ENCODE measurements at places on chromosomes 11 and 22. TPM values are rescaled to one million over a fixed set of nuclear protein-coding genes. Genes with fewer than 3 reads are reported as not detected.

C11orf16 gene
- 0.05 TPM for polyA plus RNA-seq

SEPTIN3 gene
- polyA plus RNA-seq: not detected

PLXNB2 gene
- 20.7 TPM for polyA plus RNA-seq

DNA sequence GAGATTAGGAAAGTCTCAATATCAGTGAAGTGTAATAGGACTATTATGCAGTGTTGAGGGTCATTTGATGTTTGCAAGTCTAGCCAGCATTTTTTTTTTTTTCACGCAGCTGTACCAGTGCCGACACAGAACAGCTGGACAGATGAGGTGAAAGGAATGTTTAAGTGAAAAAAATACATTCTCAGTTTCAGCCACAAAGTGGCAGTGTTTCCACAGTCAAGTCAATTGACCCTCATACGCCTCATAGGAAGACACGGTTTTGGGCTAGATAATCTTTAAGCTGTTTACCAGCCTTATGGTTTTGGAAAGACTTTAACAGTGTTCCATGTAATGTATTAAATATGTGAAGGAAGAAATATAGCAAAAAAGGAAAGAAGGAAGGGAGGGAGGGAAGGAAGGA is 349.9 kb upstream of the ANO3 start:
- H3K27ac ChIP-seq: no peak overlapping the region
- no peak for DNase-seq
- H3K27me3 ChIP-seq: no peaks in the 10 kb centered on the region
- no peak overlapping the region for H3K4me3 ChIP-seq
- no peaks in the 10 kb centered on the region for H3K36me3 ChIP-seq
- no peaks in the 10 kb centered on the region for H3K4me1 ChIP-seq

- H3K36me3 ChIP-seq: no peaks in the 10 kb centered on the region
- H3K27me3 ChIP-seq: no peaks in the 10 kb centered on the region
- H3K4me1 ChIP-seq: no peaks in the 10 kb centered on the region
- no peak overlapping the region for H3K27ac ChIP-seq
Observed at GRCh38 chr11:134558916-134559601, 147.0 kb upstream of the B3GAT1 start.
